GM23338 (cell line): ENCODE measurements at places on chromosomes 12 and 14. TPM values are rescaled to one million over a fixed set of nuclear protein-coding genes. Genes with fewer than 3 reads are reported as not detected.

The KLRC1 gene
- total RNA-seq: not detected in 2 replicates

DNA sequence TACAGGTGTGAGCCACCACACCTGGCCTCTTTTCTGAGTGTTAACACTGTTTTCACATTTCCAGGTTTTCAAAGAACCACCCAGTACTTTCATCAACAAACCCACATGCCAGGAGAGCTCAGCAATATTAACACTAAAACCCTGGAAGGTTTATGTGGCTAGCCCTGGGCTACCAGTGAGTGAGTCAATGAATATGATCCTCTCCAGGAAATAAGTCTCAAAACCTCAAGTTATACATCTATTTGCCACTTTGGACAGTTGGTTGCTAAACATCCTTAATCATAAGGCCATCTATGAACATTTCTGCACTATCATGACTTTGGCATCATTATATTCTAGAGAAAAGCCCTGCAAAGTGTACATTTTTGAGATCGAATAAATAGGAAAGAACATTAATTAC is 6.3 kb upstream of the CDKL1 start:
- H3K36me3 ChIP-seq: no peaks in the 10 kb centered on the region
- H3K27me3 ChIP-seq: peaks cover 8% of the 10 kb centered on the region
- peaks cover 4% of the 10 kb centered on the region for H3K4me1 ChIP-seq
- H3K27ac ChIP-seq: no peak overlapping the region

GRCh38 chr14:57869617-57870016 is 3.7 kb upstream of the SLC35F4 start:
- no peak overlapping the region for H3K27ac ChIP-seq
- H3K4me3 ChIP-seq: no peak overlapping the region
- peak; percentile 29 for DNase-seq
- H3K36me3 ChIP-seq: no peaks in the 10 kb centered on the region

DNA sequence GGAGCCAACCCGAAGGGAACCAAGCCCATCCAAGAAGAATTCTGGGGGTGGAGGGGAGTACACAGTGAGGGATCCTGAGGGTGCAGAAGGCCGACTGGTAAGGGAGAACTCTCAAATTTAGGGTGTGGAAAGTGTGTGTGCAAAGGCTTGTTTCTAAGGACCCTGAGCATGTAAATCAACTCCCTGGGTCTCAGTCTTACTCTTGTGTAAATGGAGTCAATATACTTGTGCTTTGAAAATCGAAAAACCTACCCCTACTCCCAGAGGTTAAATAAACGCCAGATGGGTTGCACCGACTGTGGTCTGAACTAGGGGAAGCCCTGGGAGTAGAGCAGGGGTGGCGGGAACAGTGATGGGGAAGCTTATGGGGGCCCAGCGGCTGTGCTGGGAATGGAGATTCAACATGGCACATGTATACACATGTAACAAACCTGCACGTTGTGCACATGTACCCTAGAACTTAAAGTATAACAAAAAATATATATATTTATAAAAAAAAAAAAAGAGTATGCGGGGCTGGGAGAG is 6.0 kb downstream of the B4GALNT1 start:
- DNase-seq: no peak
- H3K36me3 ChIP-seq: no peaks in the 10 kb centered on the region
- H3K4me3 ChIP-seq: no peak overlapping the region

DNA sequence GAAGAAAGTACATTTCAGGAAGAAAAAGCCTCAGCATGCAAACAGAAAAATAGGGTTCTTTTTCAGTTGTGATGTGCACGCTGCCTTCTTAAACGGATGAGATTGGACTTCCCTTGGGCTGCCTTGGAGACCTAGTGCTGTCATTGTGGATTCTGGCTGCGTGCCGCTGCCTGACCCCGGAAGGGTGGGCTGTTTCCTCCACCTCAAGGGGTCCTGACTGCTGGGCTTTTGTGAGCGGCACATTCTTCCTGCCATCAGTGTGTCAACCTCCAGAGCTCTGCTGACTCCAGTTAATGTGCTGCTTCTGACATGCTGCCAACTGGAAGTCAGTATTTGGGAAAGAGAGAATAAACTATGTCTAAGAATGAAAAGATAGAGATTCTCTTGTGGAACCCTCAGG is 25.1 kb downstream of the CCNK start:
- H3K4me3 ChIP-seq: no peak overlapping the region
- H3K27me3 ChIP-seq: no peaks in the 10 kb centered on the region
- H3K4me1 ChIP-seq: peaks cover 29% of the 10 kb centered on the region
- H3K36me3 ChIP-seq: peaks cover 32% of the 10 kb centered on the region
- H3K27ac ChIP-seq: no peak overlapping the region
- DNase-seq: no peak

GRCh38 chr14:103341250-103342129 is 7.5 kb downstream of the EIF5 start:
- peaks cover 11% of the 10 kb centered on the region for H3K4me1 ChIP-seq
- no peak overlapping the region for H3K4me3 ChIP-seq
- peak overlapping the region; percentile 35; the same call in 1 of the 2 replicates for H3K27ac ChIP-seq
- peaks cover 76% of the 10 kb centered on the region for H3K36me3 ChIP-seq
- no peak for DNase-seq
- no peaks in the 10 kb centered on the region for H3K27me3 ChIP-seq

GRCh38 chr12:48219631-48220030 is 16.5 kb upstream of the OR10AD1 start:
- H3K27ac ChIP-seq: no peak overlapping the region
- no peak for DNase-seq
- no peak overlapping the region for H3K4me3 ChIP-seq
- no peaks in the 10 kb centered on the region for H3K36me3 ChIP-seq

The IAPP gene
- not detected in 2 replicates for total RNA-seq

The PLEK2 gene
- 1.0 TPM in 1 of 2 replicates, not detected in the other for total RNA-seq

The GPR137C gene
- 3.3 and 5.2 TPM in 2 replicates for total RNA-seq

DNA sequence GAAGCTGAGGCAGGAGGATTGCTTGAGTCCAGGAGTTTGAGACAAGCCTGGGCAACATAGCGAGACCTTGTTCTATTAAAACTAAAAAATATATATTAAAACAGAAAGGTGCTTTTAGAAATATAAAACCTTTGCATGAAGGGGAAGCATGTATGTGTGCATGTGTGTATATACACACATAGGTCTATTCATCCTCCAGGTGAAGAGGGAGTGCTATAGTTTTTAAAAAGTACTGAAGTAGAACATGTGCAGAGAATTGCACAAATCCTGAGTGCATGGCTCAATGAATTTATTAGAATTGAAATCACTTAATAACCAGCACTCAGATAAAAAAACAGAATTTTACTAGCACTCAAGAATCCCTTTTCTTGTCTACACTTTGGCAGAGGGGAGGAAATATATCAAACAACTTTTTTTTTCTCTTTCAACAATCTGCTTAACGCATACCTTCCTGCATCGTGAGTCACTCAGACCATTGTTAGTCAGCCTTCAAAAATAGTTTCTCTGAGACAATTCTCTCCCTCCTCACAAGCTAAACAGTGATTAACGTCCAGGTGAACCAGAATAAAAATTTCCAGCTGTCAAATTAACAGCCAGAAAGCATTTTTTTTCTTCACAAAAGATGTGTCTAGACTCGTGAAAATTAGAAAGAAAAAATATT is 17.7 kb upstream of the NEDD1 start:
- H3K4me1 ChIP-seq: 0 out of 2 replicates have a peak, but pooled peaks cover 3% of the 10 kb centered on the region
- no peaks in the 10 kb centered on the region; the same call in 1 of the 2 replicates for H3K36me3 ChIP-seq
- H3K4me3 ChIP-seq: no peak overlapping the region
- DNase-seq: no peak

GRCh38 chr14:105205673-105206208 is 24.6 kb upstream of the NUDT14 start:
- H3K27ac ChIP-seq: no peak overlapping the region
- no peak overlapping the region for H3K4me3 ChIP-seq
- DNase-seq: no peak
- no peaks in the 10 kb centered on the region; the same call in 1 of the 2 replicates for H3K4me1 ChIP-seq
- H3K27me3 ChIP-seq: no peaks in the 10 kb centered on the region

GRCh38 chr12:26489908-26490307 is 294.5 kb downstream of the SSPN start:
- no peaks in the 10 kb centered on the region for H3K27me3 ChIP-seq
- no peak for DNase-seq
- peaks cover 10% of the 10 kb centered on the region for H3K36me3 ChIP-seq
- no peaks in the 10 kb centered on the region for H3K4me1 ChIP-seq
- H3K27ac ChIP-seq: no peak overlapping the region

DNA sequence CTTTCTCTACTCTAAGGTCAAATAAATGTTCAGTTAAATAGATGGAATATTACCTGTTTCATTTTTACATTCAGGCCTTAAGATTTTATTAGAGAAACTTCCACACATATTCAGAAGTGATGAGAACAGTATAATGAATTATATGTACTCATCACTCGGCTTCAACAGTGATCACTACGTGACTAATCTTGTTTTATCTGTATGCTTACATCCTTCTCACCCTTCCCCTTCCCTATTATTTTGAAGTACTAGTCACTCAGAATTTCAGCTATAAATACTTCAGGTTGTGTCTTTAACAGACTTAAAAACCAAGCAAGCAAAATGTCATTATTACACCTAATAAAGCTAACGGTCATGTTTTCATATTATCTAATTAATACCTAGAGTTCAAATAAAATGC is 34.9 kb downstream of the ETV6 start:
- no peaks in the 10 kb centered on the region for H3K36me3 ChIP-seq
- H3K4me3 ChIP-seq: no peak overlapping the region
- H3K27me3 ChIP-seq: no peaks in the 10 kb centered on the region
- peaks cover 5% of the 10 kb centered on the region for H3K4me1 ChIP-seq
- no peak for DNase-seq

DNA sequence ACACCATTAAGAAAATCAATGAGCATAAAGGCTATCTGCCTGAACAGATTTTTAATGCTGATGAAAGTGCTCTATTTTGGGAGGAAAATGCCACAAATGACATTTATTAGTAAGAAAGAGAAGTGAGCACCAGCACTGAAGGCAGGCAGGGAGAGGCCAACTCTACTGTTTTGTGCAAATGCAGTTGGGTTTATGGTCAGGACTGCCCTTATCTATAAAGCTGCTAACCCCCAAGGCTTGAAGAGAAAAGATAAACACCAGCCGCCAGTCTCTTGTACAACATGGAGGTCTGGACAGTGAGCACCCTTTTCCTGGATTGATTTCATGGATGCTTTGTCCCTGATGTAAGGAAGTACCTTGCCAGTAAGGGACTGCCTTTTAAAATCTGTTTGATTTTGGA is 246.8 kb upstream of the SFSWAP start:
- no peak overlapping the region for H3K27ac ChIP-seq
- H3K36me3 ChIP-seq: no peaks in the 10 kb centered on the region
- no peak for DNase-seq

The ASCL1 gene
- 0.78 TPM in 1 of 2 replicates, not detected in the other for total RNA-seq

DNA sequence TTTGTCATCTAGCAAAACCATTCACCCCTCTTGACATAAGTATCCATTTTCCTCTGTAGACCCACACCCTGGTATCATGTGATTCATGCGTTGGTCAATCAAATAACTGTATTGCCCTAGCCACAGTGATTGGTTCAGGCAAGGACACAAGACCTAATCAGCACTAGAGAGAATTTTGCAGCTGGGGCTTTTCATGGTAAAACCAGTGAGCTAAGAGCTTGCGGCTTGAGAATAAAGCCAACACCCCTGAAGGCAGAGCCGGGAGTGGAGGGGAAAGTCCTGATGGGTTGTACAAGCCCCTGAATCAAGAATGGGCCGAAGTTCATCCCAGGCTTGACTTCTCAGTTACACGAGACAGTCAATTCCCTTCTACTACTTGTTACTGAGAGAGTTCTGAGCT is 33.2 kb upstream of the LTBP2 start:
- no peak for DNase-seq
- H3K27me3 ChIP-seq: no peaks in the 10 kb centered on the region
- no peaks in the 10 kb centered on the region for H3K4me1 ChIP-seq
- no peaks in the 10 kb centered on the region for H3K36me3 ChIP-seq

The P2RX2 gene
- 1.7 and 3.0 TPM in 2 replicates for total RNA-seq

GRCh38 chr12:93103154-93103553 is 174.1 kb upstream of the EEA1 start:
- no peak overlapping the region for H3K27ac ChIP-seq
- H3K4me1 ChIP-seq: no peaks in the 10 kb centered on the region
- no peaks in the 10 kb centered on the region for H3K27me3 ChIP-seq
- DNase-seq: no peak
- H3K36me3 ChIP-seq: no peaks in the 10 kb centered on the region

The FAIM2 gene
- 0.08 and 2.0 TPM in 2 replicates for total RNA-seq

DNA sequence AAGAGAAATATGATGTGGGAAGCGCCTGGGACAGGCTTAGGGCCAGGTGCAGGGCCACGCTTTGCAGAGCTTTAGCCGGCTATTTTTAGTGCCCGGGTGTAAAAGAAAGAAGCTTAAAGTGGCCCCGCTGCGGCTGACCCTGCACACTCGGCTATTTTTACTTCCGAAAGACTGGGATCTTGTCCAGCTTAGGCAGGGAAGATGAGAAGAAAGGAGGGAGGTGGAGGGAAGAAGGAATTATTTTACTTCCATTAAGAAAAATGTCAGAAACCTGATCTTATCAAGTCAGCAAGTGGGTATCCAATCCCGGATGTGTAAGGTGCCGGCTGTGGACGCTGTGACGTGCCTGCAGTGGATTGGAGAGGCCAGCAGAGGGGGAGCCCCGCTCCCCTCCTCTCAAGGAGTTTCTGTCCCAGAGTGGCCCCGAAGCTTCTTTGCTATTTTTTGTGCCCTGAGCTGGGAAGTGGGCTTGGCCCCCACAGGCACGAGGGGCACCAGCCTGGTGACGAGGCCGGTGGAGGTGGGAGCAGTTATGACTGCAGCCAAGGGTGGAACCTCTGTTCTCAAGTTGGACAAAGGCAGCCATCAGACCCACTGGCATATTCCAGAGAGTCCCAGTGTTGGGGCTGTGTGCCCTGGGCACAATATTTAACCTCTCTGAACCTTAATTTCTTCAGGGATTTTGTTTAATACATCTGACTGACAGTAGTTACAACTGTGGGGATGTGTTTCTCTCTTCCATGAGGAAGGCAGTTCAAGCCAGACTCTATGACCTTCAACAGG is 97.7 kb downstream of the ESRRB start:
- DNase-seq: peak; percentile 56
- no peaks in the 10 kb centered on the region for H3K36me3 ChIP-seq
- H3K4me1 ChIP-seq: no peaks in the 10 kb centered on the region
- H3K27me3 ChIP-seq: no peaks in the 10 kb centered on the region
- no peak overlapping the region for H3K27ac ChIP-seq

GRCh38 chr14:29799464-29800095 is 128.1 kb downstream of the PRKD1 start:
- DNase-seq: no peak
- no peaks in the 10 kb centered on the region for H3K36me3 ChIP-seq
- H3K27me3 ChIP-seq: no peaks in the 10 kb centered on the region
- no peak overlapping the region for H3K27ac ChIP-seq
- H3K4me1 ChIP-seq: peaks cover 36% of the 10 kb centered on the region
- H3K4me3 ChIP-seq: no peak overlapping the region

GRCh38 chr12:52319097-52319496 is 2.1 kb downstream of the KRT83 start:
- DNase-seq: peak; percentile 29
- H3K36me3 ChIP-seq: no peaks in the 10 kb centered on the region
- H3K4me1 ChIP-seq: no peaks in the 10 kb centered on the region
